ENCODE measurements at places on chromosomes 2 and 18. TPM values are rescaled to one million over a fixed set of nuclear protein-coding genes. Genes with fewer than 3 reads are reported as not detected.

EDAR gene
- not detected for total RNA-seq

SOS1 gene
- 5.8 TPM for total RNA-seq

ABCA12 gene
- not detected for total RNA-seq

RAB11FIP5 gene
- total RNA-seq, result 23.9 TPM

All from bronchus fibroblast of lung (primary cell).